NCI-H446 treated with DMSO at 0.1 percent for 48 hours (cell line): ENCODE measurements at places on chromosomes 7 and 10.

- DNase-seq, result no peak
These were observed 66.7 kb upstream of the MYO3A start for GRCh38 chr10:25867321-25867720.

- DNase-seq, result peak; percentile 58
These were observed 102.3 kb downstream of the SLC25A13 start for GRCh38 chr7:96219378-96220130.

DNA sequence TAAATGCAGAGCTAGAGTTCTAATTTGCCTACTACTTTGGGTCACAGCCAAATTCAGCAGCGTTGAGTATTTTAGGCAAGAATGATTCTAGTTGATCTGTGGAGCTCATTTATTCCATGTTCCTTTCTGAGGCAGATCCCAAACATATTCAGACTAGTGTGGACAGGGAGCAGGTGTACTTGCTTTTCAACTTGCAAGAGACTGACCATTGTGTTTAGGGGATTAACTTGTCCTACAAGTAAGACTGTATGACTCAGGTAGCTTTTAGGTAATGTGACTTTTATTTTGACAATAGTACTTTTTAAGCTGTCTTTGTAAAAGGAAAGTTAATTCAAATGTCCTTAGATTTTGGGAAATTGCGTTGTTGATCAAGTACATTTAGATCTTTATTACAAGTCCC, 285.5 kb downstream of the TWIST1 start:
- DNase-seq, result no peak

DNA sequence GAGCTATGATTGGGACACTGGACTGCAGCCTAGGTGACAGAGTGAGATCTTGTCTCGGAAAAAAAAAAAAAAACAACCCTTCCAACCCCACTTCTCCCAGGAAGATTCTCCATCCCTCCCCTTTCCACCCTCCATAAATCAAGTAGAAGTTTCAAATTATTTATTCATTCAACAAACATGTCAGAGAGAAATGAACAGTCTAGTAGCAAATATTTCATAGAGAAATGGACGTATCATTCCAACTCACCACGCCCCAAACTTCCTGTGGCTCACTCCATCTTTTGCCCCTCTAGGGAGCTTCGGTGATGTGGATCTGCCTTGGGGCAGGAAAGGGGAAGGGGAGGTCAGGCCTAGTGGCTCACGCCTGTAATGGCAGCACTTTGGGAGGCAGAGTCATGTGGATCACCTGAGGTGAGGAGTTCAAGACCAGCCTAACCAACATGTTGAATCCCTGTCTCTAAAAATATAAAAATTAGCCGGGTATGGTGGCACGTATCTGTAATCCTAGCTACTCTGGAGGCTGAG, 638 bp upstream of the TRAPPC14 start:
- DNase-seq, result no peak

DNA sequence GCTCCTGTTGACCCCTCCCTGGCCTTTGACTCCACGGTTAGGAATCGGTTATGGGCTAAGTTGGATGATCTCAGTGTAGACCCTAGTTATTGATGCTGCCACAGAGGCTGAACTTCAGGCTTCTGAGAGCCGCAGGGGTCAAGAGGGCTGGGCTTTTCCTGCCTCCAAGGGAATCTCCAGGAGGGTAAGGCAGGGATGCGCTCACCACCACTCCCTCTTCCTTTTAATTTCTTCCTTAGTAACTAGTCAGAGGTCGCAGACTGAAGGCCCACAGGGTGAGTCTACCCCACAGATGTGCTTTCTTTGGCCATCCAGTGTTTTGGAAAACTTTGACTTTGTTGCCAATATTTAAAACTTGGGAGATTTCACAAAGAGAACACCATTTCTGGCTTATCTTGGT, 151.0 kb upstream of the TCF7L2 start:
- DNase-seq, result no peak

GRCh38 chr10:125629758-125630376, 53.1 kb downstream of the TEX36 start:
- DNase-seq, result no peak

- no peak for DNase-seq
These were observed 221.3 kb downstream of the MAD1L1 start for GRCh38 chr7:2011266-2012043.

DNA sequence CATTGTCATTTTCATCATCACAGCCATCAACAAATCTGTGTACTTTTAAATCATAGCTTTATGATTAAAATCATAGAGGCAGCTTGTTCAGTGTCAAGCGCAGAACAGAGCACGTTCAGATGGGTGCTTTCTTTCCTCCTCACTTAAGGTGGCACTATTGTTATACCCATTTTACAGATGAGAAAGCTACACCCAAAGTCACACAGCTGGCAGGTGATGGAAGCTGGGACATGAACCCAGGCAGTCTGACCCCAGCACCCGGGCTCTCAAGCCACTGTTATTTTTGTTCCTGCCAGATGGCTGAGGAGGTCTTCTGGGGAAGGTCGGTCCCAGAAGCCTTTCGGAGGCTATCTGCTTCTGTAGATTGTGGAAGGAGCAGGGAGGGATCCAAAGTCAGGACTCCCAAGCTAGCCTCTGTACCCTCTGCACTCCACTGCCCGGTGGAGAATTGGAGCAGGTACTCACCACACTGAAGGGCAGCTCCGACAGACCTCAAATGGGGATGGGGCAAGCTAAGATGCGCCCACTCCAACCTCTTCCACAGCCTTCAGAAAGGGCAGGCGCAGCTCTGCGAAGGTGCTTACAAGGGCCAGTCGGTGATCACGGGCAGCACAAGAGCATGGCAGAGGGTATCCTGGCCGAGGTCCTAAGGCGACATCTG, 610 bp downstream of the AVPI1 start:
- DNase-seq, result no peak

- no peak for DNase-seq
These were observed 34.0 kb upstream of the DLD start for GRCh38 chr7:107856806-107857540.

GRCh38 chr10:79146611-79147130, 77.9 kb downstream of the ZMIZ1 start:
- DNase-seq, result no peak

DNA sequence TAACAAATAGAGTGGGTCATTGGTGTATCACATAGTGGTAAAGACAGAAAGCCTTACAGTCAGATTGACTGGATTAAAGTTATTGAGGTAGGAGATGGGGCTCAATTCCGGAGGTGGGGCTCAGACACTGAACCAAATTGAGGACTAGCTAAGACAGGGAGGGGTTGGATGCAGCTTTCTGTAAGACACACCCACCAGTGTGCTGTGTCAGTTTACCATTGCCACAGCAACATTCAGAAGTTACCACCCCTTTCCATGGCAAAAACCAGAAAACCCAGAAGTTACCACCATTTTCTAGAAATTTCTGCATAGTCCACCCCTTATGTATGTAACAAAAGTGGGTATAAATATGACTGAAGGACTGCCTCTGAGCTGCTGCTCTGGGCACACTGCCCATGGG, 167.6 kb upstream of the TMEM72 start:
- DNase-seq, result no peak

DNA sequence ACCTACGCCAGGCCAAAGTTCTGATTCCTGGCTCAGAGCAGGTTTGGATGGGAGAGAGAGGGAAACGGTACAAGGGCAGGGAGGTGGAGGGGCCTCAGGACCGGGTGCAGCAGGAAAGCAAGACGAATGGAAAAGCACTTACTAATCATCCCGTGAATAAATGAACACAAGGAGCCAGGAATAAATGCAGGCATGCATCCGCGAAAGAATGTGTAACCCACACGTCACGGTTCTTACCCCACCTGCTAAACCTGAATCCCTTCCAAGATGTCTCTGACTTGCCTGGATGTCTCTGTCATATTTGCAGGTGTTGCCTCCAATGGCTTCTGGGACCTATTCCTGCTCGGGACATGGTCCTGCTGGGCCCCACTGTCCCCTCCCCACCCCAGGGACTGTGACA, 335.2 kb upstream of the RNF32 start:
- DNase-seq, result no peak

DNA sequence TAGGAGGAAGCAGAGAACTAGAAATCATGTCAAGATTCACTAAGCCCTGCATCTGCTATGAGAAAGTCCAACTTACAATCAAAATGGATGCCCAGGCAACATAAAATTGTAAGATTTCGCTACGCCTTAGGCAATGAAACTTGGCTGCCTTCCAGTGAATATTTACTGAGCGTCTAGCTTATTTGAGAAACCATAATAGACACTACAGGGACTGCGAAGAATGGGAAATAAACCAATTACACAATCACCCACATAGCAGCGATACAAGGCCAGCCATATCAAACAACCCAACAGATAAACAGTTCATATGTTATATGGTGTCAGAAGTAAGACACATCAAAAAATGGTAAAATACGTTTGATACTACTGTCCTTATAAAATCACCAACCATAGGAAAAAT, 545.0 kb upstream of the C7orf33 start:
- DNase-seq, result no peak

GRCh38 chr10:3902809-3903410, 117.9 kb upstream of the KLF6 start:
- DNase-seq, result no peak

- DNase-seq, result no peak
These were observed 70.1 kb downstream of the ZPBP start for GRCh38 chr7:50022991-50023390.

DNA sequence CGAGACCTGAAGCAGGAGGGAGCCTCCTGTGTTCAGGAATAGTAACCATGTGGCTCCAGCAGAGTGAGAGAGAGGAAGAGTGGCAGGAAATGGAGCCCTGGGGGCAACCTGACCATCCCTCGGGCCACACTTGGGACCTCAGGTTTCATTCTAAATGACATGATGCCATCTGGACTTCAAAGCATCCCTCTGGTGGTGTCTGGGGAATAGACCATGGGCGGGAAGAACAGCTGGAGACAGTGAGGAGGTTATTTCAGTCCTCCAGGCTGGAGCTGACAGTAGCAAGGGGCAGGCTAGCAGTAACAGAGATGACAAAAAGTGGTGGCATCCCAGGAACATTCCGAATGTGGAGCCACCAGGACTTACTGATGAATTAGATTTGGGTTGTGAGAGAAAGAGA, 44.8 kb downstream of the AKR1B1 start:
- no peak for DNase-seq

- no peak for DNase-seq
These were observed 82.8 kb upstream of the GRB10 start for GRCh38 chr7:50865450-50865849.

DNA sequence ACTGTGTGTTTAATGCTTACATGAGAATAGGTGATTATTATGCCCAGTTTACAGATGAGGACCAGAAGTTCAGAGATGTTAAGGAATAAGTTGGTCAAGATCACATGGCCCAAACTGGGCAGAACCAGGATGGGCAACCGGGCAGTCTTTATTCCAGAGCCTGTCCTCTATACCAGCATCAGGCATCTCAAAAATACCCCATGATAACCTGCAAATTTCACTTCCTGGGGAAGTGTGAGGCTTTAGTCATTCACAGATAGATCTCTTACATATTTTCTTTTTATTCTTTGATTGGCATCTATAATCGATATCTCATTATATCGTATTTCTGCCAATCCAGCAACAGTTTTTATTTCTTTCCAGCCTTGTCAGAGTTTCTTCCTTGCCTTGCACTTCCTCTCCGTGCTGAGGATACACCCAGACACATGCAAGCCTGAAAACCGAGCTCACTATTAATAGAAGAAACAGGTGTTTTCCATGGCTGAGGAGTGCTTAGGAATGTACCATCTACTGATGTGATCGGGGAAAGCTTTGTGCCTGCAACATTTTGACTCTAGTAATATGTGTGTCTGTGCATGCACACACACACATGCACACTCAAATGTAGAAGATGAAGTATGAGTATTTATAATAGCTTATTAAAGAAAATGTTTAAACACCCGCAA, 82.4 kb downstream of the CREM start:
- no peak for DNase-seq

DNA sequence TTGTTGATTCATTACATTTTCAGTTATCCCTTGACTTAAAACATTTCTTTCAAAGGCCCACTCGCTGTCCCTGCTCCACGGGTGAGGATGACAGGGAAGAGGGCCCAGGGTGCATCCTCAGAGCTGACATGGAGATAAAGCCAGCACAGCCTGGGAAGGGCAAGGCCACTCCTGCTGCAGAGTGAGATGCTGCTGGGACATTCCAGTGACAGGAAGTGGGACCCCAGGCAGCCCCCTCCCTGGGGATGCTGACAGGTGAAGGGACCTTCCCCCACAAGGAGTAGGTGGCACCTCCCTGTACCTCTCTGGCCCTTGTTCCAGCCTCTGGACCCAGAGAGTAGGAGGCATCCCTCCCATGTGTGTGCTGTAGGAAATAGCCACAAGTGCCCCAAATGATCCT, 97.8 kb upstream of the DDC start:
- DNase-seq, result no peak

- no peak for DNase-seq
These were observed 80.8 kb upstream of the PLXNA4 start for GRCh38 chr7:132656846-132657776.

GRCh38 chr10:58898854-58899573, 277.4 kb upstream of the PHYHIPL start:
- no peak for DNase-seq

DNA sequence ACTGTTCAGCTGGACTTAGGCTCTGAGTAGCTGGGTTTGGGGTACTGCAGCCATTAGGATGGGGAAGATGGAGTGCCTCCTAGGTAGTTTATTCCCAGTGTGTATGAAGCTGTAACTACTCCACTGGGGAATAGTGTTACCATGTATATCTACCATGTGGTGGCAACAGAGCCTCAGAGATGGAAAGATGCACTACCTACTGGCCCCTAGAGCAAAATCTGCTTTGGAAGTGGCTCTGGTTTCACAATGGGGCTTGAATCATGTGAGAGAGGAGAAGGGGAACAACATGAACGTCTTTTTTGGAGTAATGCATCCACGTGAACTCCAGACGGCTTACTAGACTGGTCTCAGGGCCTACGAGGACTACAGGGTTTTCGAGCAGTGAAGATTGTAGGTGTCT, 167.3 kb downstream of the CALCR start:
- DNase-seq, result no peak

DNA sequence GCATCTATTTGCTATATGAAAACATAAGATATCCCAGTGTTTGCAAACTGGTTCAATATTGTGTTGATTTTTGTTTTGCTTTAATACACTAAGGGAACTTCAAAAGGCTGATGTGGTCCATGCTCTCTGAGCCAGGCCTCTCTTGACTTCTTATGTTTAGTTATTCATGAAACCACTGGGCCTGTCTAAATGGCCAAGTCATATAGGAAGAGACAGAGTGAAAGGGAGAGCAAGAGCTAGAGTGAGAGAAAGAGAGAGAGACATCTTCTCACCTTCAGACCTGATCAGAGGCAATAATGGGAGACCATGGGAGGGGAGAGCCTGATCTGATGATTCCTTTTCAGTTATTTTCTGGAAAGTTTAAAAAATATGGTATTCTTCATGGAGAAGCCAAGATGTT, 6.1 kb upstream of the FAS start:
- no peak for DNase-seq

DNA sequence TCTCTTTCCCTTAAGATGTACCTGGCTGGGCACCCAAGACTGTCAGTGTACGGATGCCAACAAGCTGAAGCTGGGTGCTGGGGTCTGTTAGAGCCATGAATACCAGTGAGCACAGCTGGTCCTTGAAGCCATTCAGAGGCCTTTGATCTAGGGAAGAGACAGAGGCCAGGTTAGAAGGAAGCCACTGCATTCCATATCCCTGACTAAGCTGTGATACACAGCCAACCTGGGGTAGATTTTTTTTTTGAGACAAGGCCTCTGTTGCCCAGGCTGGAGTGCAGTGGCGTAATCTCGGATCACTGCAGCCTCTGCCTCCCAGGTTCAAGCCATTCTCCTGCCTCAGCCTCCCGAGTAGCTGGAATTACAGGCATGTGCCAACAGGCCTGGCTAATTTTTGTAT, 20.8 kb downstream of the ZDHHC16 start:
- DNase-seq, result no peak
